ENCODE measurements at places on chromosomes 11 and 22.
A peak's percentile ranks its signal among the peaks of the same experiment; 100 is the strongest.

- DNase-seq = no peak
Observed at GRCh38 chr22:45893516-45893915, 83.4 kb downstream of the WNT7B start.

DNA sequence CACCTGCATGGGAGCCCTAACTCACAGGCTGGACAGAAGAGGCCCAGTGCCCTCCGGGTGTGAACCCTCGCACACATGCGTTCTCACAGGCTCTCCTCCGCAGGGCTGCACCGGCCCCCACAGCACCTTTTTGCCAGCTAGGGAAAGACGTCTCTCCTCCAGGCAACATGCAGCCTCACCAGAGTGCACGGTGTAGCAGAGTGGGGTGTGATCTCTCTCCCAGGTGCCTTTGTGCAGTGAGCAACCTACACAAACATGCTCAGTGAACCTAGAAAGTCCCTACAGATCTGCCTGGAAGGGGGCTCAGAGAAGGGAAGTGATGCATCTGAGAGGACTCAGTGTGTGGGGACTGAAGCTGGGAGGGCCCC, 3.7 kb upstream of the CARNS1 start:
- no peak for DNase-seq

GRCh38 chr22:49497266-49497665, 330.4 kb downstream of the BRD1 start:
- no peak for DNase-seq

- no peak for DNase-seq
Observed at GRCh38 chr11:29780756-29781155, 236.1 kb downstream of the KCNA4 start.

DNA sequence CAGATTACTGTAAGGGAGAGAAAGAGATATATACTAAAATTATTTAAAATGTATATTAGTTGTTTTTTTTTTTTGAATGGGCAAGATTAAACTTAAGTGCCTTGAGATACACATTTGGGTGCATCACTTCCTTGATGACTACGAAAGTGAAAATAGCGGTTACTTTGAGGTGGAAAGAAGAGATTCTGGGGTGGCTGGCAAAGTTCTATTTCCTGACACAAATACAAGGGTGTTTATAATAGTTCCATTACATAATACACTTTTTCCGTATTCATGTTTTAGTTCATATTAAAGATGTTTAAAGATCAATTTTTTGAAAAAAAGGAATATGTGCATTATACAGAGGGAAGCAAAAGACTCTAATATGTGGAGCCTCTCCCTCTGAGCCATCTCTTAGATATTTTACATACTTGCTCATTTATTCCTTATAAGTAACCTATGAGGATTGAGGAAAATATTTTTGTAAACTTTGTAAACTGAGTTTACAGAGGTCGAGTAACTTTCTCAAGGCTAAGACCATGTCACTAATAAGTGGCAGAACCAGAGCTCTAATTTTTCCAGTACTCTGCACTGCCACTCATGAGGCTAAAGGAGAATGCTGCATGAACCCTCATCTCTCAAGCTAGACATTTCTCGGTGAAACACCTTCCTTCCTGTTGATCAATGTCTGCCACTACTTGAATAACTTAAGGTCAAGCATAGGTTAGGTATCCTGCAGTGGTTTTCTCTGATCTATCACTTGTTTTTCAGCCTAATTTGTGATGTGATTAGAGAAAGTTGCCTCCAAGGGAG, 58.6 kb downstream of the DDIAS start:
- no peak for DNase-seq

DNA sequence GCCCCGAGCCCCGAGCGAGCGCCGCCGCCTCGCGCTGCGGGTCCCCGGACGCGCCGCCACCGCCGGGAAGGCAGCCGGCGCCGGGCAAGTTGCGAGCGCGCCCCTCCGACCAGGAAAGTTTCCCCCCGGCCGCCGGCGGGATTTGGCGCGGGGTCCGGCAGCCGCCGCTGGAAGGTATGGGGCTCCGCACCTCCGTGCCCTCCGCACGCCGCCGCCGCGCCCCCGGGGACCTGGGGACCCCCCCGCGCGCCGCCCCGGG, 281 bp downstream of the TSPAN18 start:
- no peak for DNase-seq

GRCh38 chr11:22244986-22245592, 52.2 kb downstream of the ANO5 start:
- DNase-seq = peak; percentile 2

GRCh38 chr11:64449381-64450167, 90.6 kb downstream of the RPS6KA4 start:
- DNase-seq = peak; percentile 78

- no peak for DNase-seq
Observed at GRCh38 chr22:19687561-19688300, 26.6 kb upstream of the SEPTIN5 start.

DNA sequence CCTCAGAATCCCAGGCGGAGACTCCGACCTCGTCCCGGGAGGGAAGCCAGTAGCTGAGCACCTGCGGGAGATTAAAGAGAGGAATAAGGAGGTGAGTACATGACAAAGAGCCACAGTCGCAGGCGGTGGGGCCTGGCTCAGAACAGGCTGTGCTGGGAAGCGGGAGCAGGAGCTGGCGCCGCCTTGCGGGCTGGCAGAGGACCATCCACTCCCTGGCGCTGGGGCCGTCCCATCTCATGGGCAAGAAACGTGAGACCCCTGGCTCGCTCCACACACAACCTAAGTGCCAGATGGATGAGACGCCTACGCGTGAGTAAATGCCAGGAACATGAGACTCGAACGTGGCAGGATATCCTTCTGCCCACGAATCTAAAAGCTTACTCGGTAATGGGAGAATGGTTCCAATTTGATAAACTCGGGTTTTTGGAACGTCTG, 6.3 kb downstream of the CEND1 start:
- peak; percentile 46 for DNase-seq

DNA sequence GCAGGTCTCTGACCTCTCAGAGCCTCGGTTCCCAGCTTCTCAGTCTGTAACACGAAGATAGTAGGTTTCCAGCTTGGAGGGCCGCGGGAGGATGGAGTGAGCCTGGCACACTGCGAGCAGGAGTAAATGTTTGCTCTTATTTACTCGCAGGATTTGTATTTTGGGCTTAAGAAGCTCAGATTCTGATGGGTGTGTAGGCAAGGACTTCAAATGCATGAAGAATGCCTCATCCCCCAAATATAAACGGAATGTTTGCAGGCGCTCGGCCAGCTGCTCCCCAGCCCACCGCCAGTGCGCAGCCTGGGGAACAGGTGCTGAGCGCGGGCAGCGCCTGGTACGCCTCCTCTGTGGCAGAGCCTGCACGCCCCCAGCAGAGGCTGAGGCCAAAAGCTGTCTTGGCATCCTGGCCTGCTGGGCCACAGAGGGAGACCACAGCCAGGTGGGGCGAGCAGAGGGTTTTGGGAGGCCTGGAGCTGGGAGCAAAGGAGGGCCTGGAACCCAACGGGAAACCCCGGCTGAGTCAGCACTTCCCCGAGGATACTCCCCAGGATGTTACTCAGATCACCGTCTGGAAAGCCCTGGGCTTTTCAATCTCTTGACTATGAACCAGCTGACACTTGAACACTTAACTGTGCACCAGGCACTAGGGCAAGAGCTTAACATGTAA, 9.4 kb downstream of the EHD1 start:
- DNase-seq = peak; percentile 50

DNA sequence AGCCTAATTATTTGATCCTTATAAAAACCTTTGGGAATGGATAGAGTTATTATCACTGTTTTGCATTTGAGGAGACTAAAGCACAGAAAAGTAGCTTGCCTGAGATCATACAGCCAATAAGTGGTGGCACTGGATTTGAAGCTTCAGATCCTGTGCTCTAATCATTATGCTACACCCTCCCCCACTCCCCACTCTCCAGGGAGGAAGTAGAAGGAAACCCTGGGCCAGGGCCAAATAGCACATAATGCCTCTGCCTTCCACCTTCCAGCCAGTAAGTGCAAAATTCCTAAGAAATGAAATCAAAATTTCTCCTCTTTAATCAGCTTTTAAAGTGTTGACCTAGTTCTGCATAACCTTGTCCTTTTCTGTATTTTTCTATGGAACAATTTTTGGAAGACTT, 61.6 kb downstream of the SIK2 start:
- DNase-seq = no peak

GRCh38 chr11:75635066-75635862, 33.6 kb downstream of the MAP6 start:
- DNase-seq = no peak

GRCh38 chr22:46234969-46235368, 15.1 kb downstream of the CDPF1 start:
- DNase-seq = no peak

DNA sequence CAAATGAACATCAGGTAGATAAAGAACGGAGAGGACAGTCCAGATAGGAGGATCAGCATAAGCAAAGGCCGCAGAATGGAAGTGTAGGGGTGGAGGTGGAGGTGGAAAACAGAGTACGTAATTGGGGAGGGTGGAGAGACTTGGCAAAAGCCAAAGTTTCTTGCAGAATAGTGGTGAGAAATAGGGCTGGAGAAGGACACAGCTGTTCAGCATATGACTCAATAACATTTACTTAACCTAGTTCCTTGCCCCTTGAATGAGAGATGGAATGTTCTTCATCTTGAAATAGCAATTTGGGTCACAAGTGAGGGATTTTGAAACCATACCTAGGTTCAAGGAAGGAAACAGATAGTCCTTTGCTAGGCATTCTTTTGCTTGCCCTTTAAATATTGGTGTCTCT, 235.9 kb upstream of the ARHGAP20 start:
- no peak for DNase-seq

GRCh38 chr11:79055856-79056631, 384.8 kb downstream of the TENM4 start:
- no peak for DNase-seq

- DNase-seq = no peak
Observed at GRCh38 chr22:48084041-48084728, 1321.7 kb downstream of the TBC1D22A start.

- no peak for DNase-seq
Observed at GRCh38 chr22:35407362-35407761, 7.4 kb downstream of the MCM5 start.

- DNase-seq = no peak
Observed at GRCh38 chr11:36464720-36465119, 45.4 kb downstream of the TRAF6 start.

DNA sequence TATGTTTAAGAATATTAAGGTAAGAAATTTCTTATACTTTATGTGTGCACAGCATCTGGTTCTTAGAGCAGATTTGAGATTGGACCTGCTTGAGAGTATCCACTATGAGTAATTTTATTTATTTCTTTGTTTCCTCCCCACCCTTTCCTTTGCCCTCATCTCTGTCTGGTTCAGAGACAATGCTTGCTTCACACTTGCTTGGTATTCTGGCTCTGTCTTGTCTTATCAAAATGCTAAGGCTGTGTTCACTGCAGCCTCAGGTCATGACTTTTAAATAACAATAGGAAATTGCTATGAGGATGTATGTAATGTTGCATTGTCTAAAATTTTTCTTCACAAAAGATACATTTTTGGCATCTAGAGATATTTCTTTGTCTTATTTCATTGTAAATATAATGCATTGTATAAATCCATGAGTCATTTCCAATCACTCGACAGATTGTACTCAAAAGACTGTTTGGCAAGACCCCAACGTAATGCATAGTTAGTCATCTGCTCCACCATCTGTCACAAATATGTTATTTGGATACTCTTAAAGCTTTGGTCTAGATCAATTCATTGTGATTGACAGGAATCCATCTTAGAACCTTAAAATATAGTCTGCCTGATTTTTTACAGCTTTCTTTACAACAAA, 395.7 kb downstream of the AASDHPPT start:
- DNase-seq = no peak

All from activated naive CD4-positive, alpha-beta T cell treated with Interleukin-2 at 50 U/mL for 16 hours (primary cell).